Epithelial cell of umbilical artery (primary cell): ENCODE measurements at places on chromosomes 4 and X. TPM values are rescaled to one million over a fixed set of nuclear protein-coding genes. Genes with fewer than 3 reads are reported as not detected.

Gene MXRA5
- under 0.01 and 0.46 TPM in 2 replicates for total RNA-seq

Gene CSAG1
- total RNA-seq = not detected in 2 replicates

Gene FDCSP
- not detected in 2 replicates for total RNA-seq

Gene SETD7
- 53.9 and 73.9 TPM in 2 replicates for total RNA-seq

Gene AMBN
- not detected in 2 replicates for total RNA-seq

Gene USP26
- total RNA-seq = not detected in 2 replicates

Gene ATP2B3
- not detected in 2 replicates for total RNA-seq

Gene FRMD7
- not detected in 2 replicates for total RNA-seq

Gene ARHGAP36
- not detected in 2 replicates for total RNA-seq

Gene MAGEC2
- not detected in 2 replicates for total RNA-seq

Gene TAF7L
- total RNA-seq = 0.30 and 1.6 TPM in 2 replicates
